ENCODE measurements at places on chromosomes 11 and 22.
A peak's percentile ranks its signal among the peaks of the same experiment; 100 is the strongest.

DNA sequence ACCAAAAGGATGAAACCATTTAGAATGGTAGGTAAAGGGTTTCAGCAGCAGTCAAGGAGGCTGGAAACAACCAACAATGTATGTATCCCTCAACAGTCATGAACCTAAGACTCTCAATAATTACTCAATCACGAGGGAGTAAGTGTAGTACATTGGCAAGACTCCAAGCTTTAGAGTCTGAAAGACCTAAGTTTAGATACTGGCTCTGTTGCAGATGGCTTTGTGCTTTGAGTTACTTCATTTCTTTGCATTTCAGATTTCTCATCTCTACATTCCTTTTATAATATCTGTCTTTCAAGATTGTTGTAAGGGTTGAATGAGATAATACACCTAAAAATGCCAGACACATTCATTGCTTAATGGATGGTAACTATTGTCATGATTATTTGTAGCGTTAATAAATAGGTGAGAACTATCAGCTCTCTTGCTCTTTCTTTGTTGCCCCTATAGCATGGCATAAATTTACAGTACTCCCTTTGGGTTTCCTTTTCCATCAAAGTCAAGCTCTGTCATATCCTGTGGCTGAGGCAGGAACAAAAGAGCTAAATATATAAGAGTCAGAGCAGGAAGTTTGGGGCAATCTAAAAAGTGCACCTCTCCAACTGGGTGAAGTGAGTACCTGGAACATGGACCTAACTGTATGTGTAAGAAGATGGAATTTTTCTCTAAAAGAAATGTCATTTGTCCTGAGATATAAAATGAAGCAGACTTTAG, 228.2 kb upstream of the ZC3H12C start:
- DNase-seq: no peak

DNA sequence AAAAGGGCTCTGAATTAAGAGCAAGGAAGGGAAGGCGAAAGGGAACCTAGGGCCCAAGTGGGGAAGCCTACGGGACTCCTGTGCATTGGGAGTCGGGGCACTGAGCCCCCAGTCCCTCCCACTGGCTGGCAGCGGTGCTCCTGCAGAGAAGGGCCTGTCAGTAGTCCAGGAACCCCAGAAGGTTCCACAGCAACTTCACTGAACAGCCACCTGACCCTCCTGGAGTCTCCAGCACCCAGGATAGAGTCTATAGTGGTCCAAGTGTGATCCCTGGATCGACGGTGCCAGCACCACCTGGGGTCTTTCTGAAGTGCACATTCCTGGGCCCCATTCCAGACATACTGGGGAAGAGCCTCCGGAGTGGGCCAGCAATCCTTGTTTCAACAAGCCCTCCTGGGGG, 100.0 kb upstream of the B3GAT1 start:
- DNase-seq: peak; percentile 25

- no peak for DNase-seq
Observed at GRCh38 chr11:115555336-115556090, 51.3 kb upstream of the CADM1 start.

DNA sequence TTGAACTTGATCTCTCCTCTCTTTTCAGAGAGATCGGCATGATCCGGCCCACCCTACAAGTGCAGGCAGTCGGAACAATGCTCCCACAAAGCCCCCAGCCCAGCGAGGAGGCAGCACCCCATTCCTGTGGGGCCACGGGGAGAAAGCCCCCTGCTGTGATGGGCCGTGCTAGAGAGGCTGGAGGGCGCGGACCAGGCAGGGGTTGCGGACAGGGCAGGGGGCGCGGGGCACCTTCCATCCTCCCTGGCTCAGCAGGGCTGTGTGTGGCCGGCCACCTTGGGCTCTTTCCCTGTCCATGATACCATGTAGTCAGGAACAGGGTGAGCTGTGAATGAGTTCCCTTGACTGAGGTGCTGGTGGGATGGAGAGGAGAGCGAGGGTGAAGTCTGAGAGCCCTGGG, 379.8 kb downstream of the BRD1 start:
- no peak for DNase-seq

DNA sequence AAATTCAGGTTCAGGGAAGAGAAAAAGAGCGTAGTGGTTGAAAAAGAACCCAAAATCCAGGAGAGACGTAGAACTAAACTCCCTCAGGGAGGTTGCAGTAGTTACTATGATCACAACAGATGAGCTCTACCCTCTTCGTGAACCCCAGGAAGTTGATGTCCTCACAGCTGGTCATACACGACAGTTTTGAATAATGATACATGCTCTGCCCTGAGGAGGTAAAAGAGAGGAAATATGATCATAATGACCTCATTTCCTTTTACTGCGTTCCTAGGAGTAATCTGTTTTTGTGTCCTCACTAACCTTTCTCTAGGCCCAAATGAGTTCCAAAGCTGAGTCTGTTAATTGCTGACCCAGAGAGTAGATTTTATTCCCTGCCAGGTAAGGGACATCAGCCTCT, 1.3 kb downstream of the PATE2 start:
- no peak for DNase-seq

DNA sequence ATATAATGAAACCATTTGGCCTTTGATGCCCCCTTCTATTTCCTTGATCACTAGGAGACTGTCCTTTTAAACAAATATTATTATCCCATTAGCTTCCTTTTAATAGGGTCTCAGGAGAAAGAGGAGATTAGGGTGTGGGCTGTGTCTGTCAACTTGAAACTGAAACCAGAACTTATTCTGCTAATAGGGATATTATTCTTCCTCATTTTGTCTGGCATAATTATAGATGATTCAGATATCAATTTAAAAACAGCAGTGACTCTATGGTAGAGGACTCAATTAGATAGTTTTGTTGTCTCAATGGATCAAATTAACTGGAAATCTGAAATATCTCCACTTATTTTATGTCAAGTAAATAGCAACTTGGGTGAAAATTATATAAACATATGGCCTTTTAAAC, 584.9 kb upstream of the CCDC90B start:
- DNase-seq: no peak

- DNase-seq: no peak
Observed at GRCh38 chr11:89495951-89496350, 4.8 kb upstream of the NOX4 start.
